ENCODE measurements at places on chromosomes 2 and 18. TPM values are rescaled to one million over a fixed set of nuclear protein-coding genes. Genes with fewer than 3 reads are reported as not detected.

DNA sequence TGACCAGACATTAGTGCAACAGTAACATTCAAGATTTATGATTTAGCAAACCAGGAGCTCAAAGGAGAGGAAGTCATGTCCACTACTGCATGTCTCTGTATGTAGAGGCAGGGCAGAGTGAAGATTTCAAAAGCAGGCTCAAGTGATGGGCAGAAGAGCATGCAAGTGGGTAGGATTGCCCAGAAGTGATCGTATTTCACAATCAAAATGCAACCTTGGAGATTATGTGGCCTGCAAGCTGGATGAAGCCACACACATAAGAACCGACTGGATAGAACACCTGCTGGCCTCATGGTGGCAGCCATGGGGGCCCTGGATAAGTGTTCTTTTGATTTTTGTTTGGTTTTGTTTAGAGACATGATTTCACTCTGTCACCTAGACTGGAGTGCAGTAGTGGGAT is 286.8 kb upstream of the RAB12 start:
- DNase-seq: no peak

Gene PRSS56
- total RNA-seq: not detected

Gene DTNB
- 7.0 TPM for total RNA-seq

GRCh38 chr2:131058920-131059319 is 34.3 kb downstream of the FAM168B start:
- no peak for DNase-seq

Gene BCL2
- 10.1 TPM for total RNA-seq

DNA sequence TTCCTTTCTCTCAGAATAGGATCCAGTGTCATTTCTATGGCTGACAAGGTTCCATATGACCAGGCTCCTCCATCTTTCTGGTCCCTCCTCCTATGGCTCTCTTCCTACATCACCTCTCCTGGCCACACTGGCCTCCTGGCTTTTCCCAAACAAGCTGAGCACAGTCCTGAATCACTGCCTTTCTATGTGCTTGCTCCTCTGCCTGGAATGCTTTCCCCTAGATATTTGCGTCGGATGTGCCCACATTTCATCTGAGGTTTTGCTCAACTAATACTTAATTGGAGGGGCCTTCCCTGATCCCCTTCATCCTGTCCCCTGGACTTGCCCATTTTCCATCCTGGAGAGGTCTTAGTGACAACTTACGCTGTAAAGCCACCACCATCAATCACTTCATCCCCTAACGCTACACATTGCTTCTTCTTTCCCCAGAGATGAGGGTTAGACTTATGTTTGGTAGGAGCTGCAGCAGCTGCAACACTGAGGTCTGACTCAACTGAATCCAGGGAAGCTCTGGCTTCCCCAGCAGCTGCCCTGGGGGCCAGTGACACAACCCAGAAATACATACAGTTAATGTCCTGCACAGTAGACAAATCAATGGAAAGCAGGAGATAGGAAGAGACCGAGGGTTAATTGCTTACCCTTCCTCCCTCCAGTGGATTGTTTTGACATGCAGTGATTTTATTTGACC is 42.9 kb downstream of the QPCT start:
- no peak for DNase-seq
